ENCODE measurements at places on chromosomes 3 and 15.
A peak's percentile ranks its signal among the peaks of the same experiment; 100 is the strongest.

DNA sequence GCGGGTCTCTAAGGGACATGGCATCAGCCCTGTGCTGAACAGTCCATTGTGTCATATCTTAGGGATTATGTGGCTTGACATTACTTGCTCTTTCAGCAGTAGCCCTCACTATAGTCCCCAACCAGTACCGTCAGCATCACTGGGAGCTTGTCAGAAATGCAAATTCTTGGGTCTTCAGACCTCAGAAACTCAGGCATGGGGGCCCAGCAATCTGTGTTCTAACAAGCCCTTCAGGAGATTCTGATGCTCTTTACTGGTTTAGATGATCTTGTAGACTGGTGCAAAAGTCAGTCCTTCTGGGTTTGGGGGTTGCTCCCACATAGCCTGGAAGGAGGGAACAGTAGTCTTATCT lies 39.0 kb upstream of the TRAK1 start:
- no peak for DNase-seq

DNA sequence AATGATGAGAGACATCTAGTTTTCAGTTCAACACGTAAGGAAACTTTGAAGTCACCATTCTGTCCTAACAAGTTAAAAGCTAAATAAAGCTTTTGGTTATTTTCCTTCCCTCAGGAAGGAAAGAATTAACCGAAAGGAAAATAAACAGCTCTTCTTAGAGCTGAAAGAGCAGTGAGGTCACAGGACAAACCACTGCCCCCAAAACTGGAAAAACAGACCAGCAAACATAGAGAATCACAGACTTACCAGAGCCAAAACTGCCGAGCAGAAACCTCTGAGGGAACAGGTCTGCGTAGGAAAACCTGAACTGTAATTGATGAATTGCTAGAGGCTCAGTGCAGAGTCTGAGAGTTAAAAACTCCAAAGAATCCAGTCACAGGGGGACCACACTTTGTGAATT lies 14.7 kb downstream of the USP50 start:
- DNase-seq: no peak

DNA sequence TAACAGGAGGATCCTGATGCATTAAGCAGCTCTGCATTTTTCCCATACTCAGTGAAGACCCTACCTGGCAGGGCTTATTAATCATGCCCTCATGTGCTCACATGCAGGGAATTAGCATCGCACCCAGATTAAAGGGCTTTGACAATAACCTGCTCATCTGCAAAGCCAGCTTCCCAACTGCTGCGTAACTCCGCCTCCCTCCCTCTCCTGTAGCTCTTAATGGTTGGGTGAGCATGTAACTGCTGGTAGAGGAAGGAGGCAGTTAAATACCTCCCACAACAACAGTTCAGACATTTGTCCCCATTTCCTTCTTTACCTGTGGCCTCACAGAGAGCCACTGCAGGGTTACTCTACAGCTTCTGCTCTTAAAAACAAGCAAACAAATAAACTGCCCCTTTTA lies 203.6 kb upstream of the WNT5A start:
- DNase-seq: no peak

DNA sequence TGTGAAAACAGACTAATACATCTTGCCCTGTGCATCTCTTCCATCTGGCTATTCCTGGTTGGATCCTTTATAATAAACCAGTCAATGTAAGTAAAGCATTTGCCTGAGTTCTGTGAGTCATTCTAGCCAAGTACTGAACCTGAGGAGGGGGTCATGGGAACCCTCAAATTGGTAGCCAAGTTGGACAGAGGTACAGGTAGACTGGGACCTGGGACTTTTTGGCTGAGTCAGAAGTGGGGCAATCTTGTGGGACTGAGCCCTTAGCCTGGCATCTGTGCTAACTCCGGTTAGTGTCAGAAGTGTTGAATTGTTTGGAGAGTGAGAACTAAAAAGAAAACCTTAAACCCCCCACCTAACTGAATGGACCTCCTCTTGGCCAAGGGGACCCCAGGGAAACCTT lies 21.0 kb upstream of the LIMD1 start:
- no peak for DNase-seq

DNA sequence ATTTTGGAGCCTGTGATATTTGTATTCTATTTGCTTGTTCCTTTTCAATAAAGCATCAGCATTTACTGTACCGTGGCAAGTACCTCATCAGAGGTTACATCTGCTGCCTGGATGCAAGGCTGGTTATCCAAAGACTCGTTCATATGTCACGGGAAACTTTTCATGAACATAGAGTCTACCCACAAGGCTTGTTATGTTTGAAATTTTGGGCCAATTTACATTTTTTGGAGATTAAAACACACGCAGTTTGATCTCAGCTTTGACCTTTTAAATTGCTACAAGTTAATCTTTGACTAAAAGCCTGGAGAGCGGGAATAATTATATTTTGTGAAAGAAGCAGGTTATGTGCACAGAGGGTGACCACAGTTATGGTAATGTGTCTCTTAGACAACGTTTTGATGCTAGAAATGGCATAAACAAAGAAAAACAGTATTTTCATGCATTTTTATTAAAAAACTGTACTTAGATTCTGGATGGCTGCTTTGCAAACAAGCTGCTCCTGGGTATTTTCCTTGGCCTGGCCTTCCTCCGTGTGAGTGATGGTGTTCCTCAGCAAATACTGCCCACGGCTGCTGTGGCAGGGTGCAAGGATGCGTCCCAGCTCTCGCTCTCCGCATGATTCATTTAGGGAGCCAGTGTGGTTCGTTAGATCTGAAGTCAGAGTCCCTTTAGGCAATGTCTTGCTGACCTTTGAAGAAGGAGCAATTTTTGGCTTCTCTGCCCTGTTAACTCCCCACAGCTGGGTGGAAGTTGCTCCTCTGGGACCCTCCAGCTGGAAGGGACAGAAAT lies 27.1 kb downstream of the CHST2 start:
- no peak for DNase-seq

DNA sequence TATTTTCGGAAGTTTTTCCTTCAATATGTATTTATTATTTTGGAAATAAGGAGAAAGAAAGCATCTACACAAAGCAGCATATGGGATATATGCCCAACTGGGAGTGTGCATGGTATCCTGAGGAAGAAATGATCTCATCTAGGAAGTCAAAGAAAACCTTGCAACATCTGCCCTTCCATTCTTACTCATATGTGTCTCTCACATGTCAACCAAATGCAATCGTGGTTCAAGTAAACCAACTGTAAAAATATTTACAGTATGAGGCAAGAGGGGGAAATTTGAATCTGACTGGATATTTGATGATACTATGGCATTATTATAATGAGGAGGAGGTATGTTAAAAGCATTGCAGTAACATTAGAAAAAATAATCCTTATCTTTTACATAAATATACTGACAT lies 3.2 kb upstream of the SCG3 start:
- DNase-seq: no peak

- peak; percentile 43 for DNase-seq
Measured at GRCh38 chr3:128335621-128336296, 130.9 kb downstream of the DNAJB8 start.

- DNase-seq: no peak
Measured at GRCh38 chr15:81313686-81314085, 10.3 kb downstream of the STARD5 start.

DNA sequence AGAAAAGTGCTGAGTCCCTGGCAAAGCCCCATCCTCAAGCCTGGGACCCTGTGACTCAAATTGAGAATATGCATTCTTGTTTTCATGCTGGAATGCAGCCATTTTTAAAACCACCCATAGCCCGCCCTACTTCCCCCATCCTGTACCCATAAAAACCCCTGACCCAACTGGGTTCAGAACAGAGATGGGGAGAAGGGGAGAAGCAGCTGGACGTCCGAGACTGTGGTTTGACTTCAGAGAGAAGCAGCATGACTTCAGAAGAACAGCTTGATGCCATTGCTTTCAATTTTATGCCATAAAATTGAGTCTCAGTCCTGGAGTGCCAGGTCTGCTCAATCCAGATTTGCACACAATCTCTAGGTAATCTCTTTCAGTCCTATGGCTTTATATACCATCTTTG lies 78.2 kb downstream of the BCHE start:
- no peak for DNase-seq

DNA sequence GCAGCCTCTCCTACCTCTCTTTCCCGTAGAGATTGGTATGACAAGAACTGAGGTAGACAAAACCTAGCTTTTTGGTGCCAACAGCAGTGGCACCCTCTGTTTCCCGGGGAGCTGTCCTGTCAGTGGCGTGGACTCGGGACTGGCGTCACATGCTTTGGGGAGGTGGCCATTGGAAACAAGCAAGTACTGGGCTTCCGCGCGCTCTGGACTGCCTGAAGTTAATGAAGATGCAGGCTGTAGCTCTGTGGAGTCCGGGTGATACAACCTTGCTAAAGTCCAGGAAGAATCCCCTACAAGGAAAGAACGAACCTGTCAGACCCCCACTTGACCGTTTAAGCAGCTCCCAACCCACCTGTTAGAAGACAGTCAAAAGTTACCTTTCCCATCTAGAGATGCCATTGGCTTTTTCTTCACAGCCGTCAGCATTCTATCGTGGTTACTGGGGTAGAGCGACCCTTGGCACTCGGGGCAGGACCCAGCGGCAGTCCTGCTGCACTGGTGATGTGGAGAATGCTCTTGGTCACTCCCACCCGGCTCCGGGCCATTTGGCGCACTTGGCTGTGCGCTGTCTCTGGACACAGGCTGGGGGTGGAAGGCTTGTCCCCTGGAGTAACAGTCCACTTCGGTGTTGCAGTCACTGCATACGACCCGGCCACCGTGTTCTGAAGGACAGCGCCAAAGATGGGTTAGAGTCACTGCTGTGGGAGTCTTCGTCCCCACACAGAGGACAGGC lies 120.5 kb downstream of the LRIG1 start:
- DNase-seq: no peak

DNA sequence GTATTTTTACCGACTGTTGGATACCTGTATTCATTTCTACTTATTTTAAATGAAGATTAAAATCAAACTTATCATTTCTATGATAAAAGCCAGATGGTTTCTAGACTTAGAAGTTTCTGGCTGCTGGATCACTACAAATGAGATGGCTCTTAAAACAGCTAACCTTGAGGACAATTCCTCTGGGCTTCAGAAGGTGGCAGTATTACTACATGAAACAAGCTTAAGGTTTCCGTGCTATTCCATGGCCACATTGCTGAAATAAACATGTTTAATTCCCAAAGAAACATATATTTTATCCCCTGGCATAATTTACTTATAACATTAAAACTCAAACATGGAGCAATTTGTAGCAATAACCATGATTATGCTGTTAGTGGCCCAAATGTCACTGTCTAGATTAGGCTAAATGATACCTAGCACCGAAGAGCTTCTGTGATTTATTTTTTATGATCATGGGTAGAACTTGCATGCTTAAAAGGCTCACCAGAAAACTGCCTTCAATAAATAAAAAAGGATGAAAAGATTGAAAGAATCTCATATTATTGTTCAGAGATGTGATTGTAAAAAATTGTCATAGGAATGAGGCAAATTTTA lies 204.0 kb upstream of the NANOGP8 start:
- no peak for DNase-seq

DNA sequence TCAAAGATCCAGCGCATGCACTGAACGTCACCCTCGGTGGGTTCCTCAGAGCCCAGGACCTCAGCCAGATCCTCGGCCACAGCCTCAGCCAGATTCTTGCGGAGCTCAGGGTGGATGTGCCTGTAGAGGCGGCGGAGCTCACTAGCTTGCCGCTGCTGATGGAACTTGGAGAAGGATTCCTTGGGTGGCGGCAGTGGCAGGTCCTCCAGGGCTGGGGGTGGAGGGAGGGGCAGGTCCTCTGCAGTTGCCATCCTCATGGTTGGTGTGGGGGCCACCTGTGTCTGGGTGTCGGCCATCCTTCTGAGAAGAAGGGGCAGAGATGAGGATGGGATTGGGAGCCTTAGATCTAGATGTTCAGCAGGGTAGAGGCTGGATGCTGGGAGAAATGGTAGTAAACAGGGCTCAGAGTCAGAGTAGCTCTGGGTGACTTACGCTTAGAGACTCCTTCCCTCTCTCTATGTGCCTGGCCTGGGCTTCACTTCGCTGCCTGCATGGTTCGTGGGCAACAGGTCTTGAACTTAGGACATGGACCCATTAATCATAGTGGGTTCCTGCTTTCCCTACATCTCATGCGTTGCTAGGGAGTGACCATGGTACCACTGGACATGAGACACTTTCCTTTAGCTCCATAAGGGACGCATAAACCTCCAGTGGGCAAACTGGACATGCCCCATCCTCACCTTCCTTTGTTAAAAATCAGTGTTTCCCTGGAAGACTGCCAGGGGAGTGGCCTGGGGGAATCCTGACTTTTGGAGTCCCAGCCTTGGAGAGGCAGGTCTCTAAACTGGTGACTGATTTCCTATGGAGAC lies 3.0 kb downstream of the XIRP1 start:
- no peak for DNase-seq

GRCh38 chr3:72993391-72993790 lies 3.2 kb upstream of the PPP4R2 start:
- DNase-seq: no peak

DNA sequence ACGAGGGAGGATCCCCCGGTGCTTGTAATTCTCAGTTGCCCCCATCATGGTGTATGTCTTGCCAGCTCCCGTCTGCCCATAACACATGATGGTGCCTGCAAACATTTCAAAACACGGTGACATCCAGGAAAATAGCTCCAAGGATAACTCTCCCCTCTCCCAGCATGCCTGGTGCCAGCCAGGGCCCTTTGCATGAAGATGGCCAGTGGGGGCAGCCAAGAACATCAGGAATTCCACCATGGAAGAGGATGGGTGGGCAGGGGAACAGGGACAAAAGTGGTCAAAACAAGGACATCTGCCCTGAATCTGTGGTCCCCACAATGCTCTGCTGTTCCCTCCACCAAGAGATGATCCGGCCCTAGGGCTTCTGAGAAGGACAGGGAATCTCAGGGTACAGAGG lies 9.0 kb downstream of the KIF9 start:
- DNase-seq: no peak

DNA sequence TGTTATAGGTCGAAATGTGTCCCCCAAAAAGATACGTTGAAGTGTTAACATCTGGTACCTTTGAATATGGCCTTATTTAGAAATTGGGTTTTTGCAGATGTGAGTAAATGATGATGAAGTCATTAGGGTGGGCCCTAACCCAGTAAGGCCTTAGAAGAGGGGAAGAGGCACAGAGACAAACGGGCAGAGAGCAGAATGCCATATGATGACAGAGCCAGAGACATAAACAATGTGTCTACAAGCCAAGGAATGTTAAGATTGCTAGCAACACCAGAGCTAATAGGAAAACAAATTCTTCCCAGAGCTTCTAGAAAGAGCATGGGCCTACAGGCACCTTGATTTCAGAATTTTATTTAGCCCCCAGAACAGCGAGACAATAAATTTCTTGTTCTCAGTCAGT lies 693.1 kb upstream of the NECTIN3 start:
- no peak for DNase-seq

GRCh38 chr3:138747225-138747624 lies 87.5 kb downstream of the PIK3CB start:
- DNase-seq: no peak

DNA sequence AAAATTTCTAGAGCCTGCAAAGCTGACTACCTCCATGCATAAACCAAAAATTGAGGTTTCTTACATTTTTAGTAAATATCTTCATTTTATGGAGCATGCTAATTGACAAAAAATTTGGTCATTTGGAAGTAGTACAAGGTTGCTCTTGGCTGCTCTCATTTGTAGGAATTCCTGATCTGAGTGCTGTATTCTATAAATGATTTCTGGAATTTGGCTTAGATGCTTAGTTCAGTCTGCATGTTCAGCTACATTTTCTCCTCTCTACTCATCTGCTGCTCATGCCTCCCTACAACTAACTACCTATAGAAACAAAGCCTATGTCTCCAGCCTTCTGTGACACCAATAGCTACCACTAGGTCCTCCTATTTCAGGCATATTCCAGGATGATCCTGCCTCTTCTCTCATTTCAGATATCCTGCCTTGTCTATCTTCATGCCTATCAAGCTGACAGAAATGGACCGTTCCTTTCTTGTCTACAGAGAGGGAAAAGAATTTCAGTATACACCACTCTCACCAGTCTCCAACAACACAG lies 901.1 kb downstream of the TBL1XR1 start:
- DNase-seq: no peak

Measured in upper lobe of right lung (tissue), 1 donor.